Lung microvascular endothelial cell (primary cell): ENCODE measurements at places on chromosomes 7 and 10. TPM values are rescaled to one million over a fixed set of nuclear protein-coding genes. Genes with fewer than 3 reads are reported as not detected.

SHOC2 gene
- total RNA-seq, result 34.4 and 56.3 TPM in 2 replicates

DNA sequence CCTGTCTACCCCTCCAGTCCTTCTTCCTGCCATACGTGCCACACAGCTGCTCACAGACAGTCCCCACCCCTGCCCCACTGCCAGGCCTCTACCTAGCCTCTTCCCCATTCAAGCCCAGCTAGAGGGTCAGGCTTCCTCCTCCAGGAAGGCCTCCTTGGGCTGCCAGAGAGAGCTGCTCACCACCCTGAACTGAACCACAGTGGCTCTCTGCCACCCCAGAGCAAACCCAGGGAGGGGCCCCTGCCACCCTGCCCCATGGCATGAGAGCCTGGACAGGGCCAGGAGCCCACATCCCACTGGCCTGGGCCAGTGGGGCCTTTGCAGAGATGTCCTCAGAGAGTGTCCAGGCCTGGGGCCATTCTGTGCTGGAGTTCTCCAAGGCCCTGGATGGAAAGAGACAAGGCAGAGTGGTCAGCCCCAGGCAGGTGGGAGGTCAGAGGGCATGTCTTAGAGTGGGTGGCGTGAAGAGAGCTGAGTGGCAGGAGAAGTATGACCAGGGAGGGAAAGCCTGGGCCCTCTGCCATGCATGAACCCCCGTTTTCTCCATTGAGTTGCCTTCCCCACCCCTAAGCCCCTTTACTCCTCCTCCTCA is 40.4 kb downstream of the TMEM270 start:
- DNase-seq, result no peak

DNA sequence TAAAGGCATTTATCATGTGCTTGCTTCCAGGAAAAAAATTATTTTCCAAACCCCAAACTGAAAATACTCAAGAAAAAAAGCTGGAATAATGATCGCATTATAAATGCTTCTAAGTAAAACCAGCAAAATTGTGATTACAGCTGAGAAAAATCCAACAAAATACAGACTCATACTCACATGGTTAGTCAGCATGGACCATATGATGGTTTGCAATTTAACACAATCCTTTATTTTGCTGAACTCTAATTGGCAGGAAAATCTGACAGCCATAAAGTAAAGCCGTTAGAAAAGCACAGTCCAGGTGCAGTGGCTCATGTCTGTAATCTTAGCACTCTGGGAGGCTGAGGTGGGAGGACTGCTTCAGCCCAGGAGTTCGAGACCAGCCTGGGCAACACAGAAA is 59.6 kb downstream of the BRI3 start:
- DNase-seq, result no peak

ATAD1 gene
- 12.9 and 16.9 TPM in 2 replicates for total RNA-seq

CYP26C1 gene
- total RNA-seq, result 0.44 and 1.6 TPM in 2 replicates

MOGAT3 gene
- not detected in 2 replicates for total RNA-seq

DNA sequence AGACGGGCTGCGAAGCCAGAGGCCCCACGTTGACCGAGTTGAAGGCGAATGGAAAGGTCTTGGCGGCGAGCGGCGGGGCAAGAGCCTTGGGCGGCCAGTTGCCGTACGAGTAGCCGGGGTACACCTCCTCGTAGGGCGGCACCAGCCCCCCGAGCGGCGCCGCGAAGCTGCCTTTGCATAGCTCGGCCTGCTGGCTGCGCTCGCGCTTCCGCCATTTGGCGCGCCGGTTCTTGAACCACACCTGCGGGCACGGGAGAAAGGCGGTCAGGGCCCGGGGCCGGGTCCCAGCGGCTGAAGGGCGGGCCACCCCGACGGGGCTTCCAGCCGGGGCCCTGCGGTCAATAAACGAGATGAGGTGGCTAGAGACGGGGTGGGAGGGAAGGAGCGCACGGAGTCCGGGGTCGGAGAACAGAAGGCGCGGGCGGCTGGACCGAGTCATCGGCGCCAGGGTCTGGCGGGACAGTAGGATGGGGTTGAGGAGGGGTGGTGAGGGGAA is 4.8 kb downstream of the ELOVL3 start:
- DNase-seq, result peak; percentile 37

DNA sequence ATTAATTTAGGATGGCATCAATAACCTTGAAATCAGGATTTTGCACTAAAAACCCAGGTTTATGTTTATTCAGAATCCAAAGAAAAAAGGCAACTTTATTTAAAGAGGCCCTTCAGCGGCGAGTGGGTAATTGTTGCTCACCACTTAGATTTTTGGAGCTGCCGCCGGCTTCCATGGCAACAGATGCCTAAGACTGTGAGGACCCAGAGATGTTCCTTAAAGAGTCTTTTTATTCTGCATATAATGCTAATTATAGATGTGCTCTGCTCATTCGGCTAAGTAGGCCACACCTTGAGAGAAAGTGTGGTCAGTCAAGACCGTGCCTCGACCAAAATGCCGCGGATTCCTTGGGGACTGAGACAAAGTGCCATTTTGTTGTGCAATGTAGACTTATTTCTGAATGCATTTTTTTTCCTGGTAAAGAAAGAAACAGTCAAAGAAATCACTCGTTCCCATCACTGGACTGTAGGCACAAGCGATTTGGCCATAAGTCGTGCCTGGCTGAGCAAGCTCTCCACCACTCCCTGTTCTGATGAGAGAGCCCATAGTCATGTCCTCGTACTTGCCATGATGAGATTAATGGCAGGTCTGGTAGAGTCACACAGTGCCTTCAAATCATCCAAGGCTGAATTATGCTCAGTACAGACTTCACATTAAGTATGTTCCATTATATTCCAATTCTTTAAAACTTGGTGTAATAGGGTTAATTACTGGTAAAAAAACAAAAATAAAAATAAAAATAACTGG is 21.4 kb upstream of the MGMT start:
- no peak for DNase-seq

KCP gene
- not detected in 2 replicates for total RNA-seq

ARHGEF5 gene
- 0.20 and 0.22 TPM in 2 replicates for total RNA-seq

PPP1R9A gene
- total RNA-seq, result 5.0 and 9.9 TPM in 2 replicates

- no peak for DNase-seq
Observed at GRCh38 chr10:64334084-64334483, 812.9 kb downstream of the REEP3 start.

NAT16 gene
- not detected in 2 replicates for total RNA-seq

GJD4 gene
- total RNA-seq, result not detected in 2 replicates

- no peak for DNase-seq
Observed at GRCh38 chr10:123148414-123149161, 652 bp downstream of the HMX2 start.

DNA sequence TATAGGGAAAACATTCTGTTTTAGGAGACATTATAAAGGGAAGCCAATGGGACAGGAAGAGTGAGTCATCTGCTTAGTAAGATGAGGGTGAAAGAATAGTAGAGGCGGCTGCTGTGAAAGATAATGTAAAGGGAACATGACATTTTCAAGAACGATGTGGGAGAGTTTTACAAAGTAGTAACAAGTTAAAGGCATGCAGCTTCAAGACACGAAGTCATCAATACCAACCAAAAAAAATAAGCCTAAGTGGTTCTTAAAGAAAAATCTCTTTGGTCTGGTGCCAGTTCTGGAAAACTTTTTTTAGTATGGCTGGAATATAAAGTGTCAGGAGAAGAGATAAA is 6.1 kb downstream of the GSTO1 start:
- DNase-seq, result peak; percentile 85

EBLN1 gene
- total RNA-seq, result not detected in 2 replicates

DNA sequence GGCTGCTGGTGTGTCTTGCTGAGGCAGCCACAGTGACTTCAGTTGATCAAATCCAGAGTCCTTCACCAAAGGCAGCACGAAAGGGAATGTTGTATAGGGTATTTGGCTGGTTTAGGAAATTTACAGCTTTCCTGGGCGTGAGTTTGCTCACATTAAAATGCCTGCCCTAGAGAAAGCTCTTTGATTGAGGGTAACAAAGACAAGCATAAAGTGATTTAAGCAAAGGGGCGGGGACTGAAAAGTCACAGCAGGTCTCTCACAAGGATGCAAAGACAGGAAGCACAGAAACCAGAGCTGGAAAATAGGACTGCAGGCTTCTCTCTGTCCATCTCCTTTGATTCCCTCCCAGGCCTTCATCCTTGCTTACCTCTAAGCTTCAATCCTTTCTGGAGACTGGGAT is 139.2 kb downstream of the ELMO1 start:
- DNase-seq, result no peak

DNA sequence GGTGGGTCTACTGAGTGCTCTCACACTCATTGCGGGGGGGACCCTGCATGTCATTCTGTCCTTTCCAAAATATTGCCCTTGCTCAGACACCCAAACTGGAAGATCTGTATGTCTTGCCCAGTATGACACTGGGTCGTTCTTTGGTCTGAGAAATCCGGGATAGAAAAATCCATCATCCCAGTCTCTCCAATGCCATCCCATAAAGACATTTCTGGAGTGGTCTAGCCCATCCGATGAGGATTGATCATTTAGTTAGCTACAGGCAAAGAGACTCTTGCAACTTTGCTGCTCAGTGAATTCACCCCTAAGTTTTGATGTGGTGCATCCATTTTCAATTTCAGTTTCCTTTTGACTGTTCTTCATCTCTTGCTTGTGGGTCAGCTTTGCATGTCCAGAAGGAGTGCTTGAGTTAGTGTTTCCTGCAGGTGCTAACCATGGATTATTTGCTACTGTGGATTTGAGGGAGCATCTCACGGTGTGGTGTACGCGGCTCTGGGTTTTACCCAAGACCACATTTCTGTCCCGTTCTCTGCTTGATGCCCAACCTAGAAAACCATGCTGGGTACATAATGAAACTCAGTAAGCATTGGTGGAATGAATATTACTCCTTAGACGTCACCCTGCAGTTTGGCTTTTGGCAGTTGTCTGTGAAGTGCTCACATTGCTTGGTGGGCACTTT is 247.0 kb upstream of the MKI67 start:
- no peak for DNase-seq

DNA sequence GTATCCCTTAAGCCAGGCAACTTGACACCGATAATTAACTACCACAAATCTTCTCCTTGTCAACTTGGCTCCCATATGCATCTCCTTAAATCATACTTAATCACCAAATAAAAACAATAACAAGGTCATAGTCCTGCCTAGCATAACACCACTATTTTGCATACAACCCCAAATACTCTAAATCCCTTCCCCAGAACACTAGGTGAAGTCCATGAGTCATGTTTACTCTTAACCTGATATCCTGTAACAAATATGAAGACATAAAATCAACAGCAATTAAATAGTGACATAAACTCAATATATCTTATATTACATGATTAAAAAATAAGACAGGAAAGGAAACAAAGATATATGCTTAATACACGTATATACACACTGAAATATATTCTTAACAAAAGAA is 362.0 kb downstream of the ETV1 start:
- no peak for DNase-seq

DNMBP gene
- 20.5 and 31.7 TPM in 2 replicates for total RNA-seq

DNA sequence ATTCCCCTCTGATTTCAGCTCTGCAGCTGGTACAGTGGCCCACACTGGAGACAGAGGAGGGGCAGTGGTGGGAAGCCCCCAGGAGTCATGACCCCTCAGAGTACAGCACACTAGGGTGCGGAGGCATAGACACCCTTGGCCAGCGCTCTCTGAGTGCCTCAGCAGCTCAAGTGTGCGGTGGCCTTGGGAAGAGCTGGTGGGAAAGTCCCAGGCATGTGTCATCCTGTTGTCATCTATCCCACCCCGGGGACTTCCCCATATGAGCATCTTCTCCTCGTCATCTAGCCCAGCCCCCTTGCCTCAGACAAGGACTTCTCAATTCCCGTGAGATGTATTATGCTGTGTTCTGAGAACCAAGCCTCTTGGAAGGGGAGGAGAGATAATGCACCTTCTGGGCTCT is 15.6 kb upstream of the PPIF start:
- peak; percentile 23 for DNase-seq

PPP1R17 gene
- not detected in 2 replicates for total RNA-seq

GRCh38 chr10:88957381-88957780 is 4.8 kb upstream of the ACTA2 start:
- DNase-seq, result no peak

DNA sequence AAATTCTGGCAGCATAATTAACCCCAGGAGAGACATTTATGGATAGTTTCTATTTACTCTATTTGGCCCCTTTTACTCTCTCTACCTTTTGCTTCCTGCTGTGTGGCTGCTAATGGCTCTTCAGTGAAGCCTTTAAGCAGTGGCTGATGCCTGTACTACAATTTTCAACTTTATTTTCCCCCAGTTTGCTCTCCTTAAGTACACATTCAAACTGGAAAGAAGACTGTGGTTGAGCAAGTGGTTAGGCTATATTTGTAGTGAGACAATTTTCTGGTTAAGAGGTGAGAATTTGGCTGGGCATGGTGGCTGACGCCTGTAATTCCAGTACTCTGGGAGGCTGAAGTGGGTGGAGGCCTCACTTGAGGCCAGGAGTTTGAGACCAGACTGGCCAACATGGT is 8.5 kb upstream of the RSBN1L start:
- DNase-seq, result no peak

GRCh38 chr7:19957664-19958063 is 184.2 kb upstream of the TMEM196 start:
- no peak for DNase-seq

GRCh38 chr10:59342723-59343122 is 19.6 kb downstream of the FAM13C start:
- DNase-seq, result no peak

- DNase-seq, result no peak
Observed at GRCh38 chr7:142913566-142913965, 20.0 kb downstream of the TRPV5 start.

EVX1 gene
- total RNA-seq, result not detected in 2 replicates

DNA sequence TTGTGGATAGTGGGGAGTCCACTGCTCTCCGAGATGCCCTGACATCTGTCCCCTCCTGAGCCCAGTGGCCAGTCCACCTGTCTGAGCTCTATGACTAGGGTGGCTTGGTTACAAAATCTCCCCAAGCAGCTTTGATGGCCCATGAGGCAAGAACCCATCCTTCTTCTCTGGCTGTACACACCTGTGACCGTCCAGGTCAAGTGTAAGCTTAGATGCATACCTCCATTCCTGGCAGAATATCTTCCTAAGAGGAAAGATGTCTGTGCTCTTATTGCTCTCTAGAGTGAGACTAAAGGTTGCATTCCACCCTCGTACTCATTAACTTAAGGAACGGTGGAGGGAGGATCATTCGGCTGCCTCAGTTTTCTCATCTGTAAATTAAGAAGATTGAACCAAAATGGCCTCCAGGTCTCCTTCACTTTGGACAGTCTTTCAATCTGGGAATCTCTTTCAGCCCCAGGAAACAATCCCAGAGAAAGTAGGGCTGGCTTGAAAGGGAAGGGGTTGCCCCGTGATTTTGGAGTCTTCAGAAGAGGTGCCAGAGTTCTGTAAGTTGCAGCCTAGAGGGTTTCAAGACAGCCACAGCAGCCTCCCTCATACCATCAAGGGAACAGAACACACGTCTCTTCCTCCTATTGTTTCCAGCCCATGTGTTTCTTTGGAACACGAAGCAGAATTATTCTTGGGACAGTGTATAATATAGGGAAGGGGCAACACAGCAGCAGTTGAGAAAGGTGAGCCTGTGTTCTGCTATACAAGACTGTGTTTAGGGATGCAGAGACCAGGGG is 5.5 kb downstream of the HOXA4 start:
- peak; percentile 56 for DNase-seq

- DNase-seq, result no peak
Observed at GRCh38 chr7:40571796-40572195, 437.0 kb downstream of the SUGCT start.

- no peak for DNase-seq
Observed at GRCh38 chr10:117271427-117271826, 30.5 kb downstream of the SLC18A2 start.
